ENCODE measurements at places on chromosomes 2 and 18. TPM values are rescaled to one million over a fixed set of nuclear protein-coding genes. Genes with fewer than 3 reads are reported as not detected.

DNA sequence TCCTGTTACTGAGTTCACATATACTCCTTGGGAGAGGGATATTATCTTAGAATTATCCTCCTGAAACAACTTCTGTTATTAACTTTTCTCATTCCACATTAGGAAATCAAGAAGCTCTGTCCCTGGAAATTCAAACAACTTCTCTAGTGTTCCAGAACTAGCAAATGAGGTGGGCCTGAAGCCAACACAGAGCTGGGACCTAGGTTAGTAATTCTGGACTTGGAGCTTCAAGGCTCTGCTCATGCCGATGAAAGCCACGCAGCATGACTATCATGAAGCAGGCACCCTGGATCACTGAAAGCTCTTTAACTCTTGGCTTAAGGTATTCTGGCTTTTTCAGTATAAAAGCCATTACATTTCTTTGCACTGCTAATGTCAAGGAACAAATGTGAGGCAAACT, 242.7 kb downstream of the TGIF1 start:
- DNase-seq: no peak

- DNase-seq: peak; percentile 84
These were observed 180.2 kb downstream of the RNF144A start for GRCh38 chr2:7097353-7097895.

DNA sequence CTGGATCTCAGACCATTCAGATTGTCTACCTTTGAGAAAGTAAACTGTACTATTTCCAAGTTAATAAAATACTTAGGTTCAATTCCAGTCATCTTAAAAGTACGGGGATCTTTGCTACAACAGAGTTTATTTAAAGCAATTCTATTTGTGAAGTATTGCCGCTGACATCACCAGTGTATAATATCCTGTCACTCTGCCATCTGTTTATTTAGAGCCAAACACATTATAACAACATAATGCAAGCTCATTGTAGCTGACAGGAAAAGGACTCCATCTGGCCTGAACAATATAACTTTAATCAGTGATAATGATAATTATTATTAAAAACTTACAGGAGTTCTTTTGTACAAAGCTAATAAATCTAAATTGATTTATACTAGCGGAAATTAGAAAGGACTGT, 786.8 kb downstream of the ERBB4 start:
- DNase-seq: no peak

DNA sequence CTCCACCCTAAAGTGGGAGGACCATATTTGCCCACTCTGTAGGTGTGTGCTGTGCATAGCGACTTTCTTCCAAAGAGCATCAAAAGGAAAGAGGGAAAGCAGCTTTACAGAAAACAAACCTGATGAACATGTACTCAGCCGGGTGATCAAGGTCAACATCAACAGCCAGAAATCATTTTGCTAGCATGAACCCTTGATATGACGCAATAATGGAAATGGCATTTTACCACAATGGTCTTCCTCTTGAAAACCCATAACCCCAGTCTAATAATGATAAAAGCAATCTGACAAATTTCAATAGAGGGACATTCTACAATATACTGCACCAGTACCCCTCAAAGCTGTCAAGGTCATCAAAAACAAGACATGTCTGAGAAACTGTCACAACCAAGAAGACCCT, 350.2 kb downstream of the FBXO15 start:
- no peak for DNase-seq

GRCh38 chr2:144449028-144449406, 70.9 kb downstream of the ZEB2 start:
- no peak for DNase-seq

- no peak for DNase-seq
These were observed 107.6 kb upstream of the NOSTRIN start for GRCh38 chr2:168694866-168695265.

DNA sequence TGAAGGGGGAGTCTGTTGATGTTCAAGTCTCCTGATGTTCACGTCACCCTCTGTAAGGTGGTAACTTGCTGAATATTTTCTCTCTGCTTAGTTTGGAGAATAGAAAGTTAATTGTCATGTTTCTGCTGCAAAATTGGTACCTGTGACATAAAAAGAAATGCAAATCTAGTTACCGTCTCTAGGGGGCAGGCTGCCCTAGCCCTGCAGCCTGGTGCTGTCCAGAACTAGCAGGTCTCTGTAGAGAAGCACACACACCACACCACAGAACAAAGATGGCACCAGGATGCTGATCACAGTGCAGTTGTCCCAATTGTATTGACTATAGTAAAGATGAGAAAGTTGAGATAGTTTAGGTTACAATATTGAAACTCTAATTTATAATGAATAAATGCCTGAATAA, 47.0 kb downstream of the SLC9A4 start:
- DNase-seq: peak; percentile 35

GRCh38 chr2:229922449-229923386, at the start of gene FBXO36:
TSS of gene FBXO36 (plus strand) at chr2:229922503. CDS start at chr2:229922514, 11 bp downstream.
- DNase-seq: peak; percentile 93

- no peak for DNase-seq
These were observed 50.4 kb downstream of the TTN start for GRCh38 chr2:178756843-178757242.

DNA sequence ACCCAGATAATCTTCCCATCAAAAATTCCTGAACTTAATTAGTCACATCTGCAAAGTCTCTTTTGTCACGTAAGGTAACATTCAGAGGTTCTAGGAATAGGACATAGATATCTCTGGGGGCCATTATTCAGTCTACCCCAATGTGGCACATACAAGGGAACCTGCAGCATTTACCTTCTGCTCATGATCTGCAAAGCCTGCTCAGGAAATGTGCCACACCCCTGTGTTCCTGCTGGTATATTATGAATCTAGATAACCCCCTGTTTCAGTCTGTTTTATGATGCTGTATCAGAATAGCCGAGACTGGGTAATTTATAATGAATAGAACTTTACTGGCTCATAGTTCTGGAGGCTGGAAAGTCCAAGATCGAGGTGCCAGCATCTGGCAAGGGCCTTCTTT, 103.5 kb downstream of the ARL4C start:
- no peak for DNase-seq

- DNase-seq: no peak
These were observed 2186.3 kb upstream of the CELF4 start for GRCh38 chr18:39751921-39752320.

- no peak for DNase-seq
These were observed 112.7 kb upstream of the RBMS1 start for GRCh38 chr2:160606341-160606740.

DNA sequence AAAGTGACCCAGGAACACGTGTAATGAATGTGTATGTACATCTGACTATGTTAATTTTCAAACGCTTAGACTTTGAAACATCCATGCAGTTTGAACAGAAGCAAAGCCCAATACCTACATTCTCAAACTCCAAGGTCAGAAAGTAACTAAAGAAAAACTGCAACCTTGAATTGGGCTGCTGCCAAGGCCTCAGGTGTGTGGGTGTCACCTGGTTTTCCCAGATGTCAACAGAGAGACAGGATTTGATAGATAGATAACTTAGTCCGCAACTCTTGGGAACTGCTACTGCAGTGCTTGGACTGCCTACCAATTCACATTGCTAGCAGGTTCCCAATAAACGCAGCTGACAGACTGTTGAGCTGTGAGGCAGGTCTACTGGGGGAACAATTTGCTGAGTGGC, 78.7 kb upstream of the PAPOLG start:
- DNase-seq: no peak

DNA sequence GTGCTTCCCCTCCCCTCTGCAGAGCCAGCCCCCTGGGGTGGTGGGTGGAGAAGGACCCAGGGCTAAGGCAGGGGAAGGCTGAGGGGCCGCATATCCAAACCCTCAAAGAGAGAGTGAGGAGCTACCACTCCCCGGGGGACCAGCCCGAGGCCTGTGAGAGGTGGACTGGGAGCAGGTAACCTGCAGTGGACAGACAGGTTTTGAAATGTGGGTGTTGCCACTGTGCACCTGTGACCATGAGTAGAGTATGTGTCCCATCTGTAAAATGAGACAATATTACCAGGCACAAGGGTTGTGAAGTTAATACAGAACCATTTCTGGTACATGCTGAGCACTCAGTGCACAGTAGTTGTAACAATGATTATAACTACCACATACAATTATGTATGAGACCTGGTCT, 51.2 kb upstream of the POMC start:
- no peak for DNase-seq

Gene PKP4
- 41.6 TPM for total RNA-seq

Gene NAT8
- 0.52 TPM for total RNA-seq

Gene CCDC68
- 32.5 TPM for total RNA-seq

Gene RIF1
- 42.5 TPM for total RNA-seq

Gene SLC4A5
- 3.1 TPM for total RNA-seq

Gene RHBDD1
- total RNA-seq: 41.6 TPM

Gene LCT
- total RNA-seq: 0.09 TPM

Gene ALPI
- total RNA-seq: 24.6 TPM

Data from mucosa of descending colon (tissue), 3 donors.